A549 (cell line): ENCODE measurements at places on chromosomes 1 and 21.

- no peak for DNase-seq
Measured at GRCh38 chr21:14833666-14834351, 231.0 kb downstream of the NRIP1 start.

GRCh38 chr21:20527731-20528460 is 470.3 kb upstream of the NCAM2 start:
- DNase-seq: no peak

DNA sequence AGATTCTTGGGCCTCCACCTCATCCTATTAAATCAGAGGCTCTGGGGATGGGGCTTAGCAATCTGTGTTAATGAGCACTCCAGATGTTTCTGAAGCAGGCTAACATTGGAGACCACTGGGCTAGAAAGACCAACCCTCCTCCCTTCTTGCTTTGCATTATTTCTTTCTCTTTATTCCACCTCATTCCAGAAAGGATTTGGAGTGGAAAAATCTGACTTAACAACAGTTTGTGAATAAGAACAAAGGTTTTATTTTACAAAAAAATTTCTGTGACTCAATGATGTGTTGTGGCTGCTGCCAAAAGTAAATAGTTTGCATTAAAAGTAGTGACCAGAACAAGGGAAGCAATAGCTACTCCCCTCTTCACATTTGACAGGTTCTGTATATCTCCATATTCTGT is 79.4 kb downstream of the TGFB2 start:
- no peak for DNase-seq

GRCh38 chr1:86712088-86712860 is 7.9 kb downstream of the SH3GLB1 start:
- no peak for DNase-seq
